CD4-positive, alpha-beta T cell treated with Interleukin-1 beta for 1 hour (primary cell): ENCODE measurements at places on chromosomes 1 and 21.

DNA sequence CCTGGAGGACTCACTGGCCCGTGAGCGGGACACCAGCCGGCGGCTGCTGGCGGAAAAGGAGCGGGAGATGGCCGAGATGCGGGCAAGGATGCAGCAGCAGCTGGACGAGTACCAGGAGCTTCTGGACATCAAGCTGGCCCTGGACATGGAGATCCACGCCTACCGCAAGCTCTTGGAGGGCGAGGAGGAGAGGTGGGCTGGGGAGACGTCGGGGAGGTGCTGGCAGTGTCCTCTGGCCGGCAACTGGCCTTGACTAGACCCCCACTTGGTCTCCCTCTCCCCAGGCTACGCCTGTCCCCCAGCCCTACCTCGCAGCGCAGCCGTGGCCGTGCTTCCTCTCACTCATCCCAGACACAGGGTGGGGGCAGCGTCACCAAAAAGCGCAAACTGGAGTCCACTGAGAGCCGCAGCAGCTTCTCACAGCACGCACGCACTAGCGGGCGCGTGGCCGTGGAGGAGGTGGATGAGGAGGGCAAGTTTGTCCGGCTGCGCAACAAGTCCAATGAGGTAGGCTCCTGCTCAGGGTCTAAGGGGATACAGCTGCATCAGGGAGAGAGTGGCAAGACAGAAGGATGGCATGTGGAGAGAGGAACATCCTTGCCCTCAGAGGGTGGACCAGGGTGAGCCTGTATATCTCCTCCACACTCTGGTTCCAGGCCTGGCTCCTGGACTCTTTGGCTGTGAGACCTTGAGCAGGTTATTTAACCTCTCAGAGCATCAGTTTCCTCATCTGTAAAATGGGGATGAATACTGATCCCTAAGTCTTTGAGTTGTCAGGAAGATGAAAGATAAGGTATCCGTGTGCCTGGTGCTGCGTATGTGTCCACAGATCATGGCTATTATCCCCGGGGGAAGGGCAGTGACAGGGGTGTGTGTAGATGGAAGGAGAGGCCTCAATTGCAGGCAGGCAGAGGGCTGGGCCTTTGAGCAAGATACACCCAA is 17.2 kb upstream of the SEMA4A start:
- DNase-seq, result peak; percentile 31

DNA sequence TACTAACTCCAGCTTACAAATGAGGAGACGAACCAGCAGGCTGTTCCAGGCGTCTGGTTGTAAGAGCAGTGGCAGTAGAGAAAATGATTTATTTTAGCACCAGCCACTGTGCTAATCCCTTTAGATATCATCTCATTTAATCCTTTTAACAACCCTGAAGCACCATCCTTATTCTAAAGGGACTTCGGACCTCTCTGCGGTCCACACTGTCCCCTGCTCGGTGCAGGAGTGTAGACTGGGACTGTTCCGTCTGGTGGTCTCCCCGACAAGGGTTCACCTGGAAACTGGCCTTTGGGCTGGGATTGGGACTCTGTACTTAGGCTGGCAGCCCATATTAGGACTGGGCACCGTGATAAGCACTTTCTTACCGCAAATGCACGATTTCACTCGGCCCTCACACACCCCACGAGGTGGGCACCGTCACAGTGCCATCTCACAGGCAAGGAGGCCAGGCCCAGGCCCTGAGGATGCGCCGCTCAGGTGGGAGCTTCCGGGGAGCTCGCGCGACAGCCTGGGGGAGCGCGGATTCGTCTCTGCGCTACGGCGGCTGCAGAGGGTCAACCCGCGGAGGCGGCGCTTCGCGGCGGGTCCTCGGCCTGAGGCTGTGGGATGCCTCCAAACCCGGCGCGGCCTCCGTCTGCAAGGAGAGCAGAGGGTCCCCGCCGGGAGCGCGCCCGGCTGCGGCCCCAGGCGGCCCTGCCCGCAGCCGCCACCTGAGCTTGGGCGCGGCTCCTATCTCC is 45.2 kb downstream of the ATP1A1 start:
- DNase-seq, result peak; percentile 89

DNA sequence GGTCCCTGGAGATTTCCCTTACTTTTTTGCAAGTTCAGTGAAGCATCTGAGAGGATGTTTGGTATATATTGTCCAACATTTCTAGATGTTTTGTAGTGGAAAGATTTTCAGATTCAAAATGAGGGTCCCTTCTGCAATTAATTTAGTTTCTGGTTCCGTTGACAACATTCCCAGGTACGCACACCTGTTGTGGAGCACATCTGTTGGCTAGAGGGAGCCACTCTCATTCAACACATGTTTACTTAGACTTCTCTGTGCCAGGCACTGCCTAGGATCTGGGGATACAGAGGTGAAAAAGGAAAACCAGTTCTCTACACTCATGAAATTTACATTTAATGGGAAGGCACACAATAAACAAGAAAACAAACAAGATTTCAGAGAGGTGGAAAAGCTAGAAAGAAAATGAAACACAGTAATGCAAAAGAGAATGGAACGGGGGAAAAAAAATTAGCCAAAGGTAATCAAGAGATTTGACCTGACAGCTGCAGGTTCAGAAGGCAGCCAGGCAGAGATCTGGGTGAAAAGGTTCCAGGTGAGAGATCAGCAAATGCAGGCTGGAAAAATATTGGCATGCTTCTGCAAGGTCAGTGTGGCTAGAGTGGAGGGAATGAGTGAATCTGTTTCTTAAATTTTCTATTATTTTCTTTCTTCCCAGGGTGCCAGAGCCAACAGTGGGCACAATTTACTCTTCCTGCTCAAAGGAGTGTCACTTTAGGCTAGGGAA is 48.4 kb upstream of the KAZN start:
- DNase-seq, result no peak

DNA sequence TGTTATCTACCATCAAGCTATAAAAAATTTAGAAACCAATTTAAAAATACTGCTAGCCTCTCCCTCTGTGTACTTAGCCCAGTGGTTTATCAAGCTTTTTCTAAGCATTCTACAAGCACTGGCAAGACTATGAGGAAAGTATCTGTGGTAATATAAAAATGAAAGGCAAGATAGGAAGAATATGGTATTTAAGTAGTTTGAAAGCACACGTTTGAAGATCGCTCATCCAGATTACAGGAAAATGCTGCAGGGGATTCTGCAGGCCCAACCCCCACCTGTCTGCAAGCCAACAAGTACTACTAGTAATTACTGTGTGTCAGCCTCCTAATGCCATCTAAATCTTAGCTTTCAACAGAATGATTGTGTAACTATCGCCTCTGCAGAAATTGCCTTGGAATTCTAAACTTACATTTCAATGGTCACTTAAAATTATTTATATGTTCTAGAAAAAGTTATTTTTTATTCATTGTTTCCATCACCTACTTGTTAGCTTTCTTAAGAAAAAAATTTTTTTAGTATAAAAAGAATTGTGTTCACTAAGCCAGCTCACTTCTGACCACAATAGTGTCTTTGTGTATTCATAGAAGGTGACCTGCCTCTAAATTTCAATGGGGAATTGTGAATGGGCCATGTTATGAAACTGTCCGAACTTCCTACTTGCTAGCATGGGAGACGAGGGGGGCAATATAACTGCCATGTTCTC is 8.5 kb downstream of the ERRFI1 start:
- no peak for DNase-seq

DNA sequence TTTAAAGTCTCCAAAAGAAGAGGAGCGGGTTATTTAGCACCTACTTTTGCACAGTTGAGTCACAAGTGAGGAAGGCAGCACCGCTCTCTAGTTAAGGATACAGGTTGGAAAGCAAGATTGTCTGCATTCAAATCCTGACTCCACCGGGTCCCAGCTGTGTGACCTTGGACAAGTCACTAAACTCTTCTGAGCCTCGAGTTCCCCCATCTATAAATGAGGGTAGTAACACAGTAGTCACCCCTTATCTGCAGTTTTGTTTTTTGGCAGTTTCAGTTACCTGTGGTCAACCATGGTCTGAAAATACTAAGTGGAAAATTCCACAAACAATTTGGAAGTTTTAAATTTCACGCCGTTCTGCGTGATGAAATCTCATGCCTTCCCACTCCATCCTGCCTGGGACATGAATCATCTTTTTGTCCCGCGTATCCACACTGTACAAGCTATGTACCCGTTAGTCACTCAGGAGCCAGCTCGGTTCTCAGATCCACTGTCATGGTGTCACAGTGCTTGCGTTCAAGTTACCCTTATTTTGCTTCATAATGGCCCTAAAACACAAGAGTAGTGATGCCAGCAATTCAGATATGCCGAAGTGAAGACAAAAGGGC is 49.4 kb downstream of the CAPZB start:
- no peak for DNase-seq

GRCh38 chr1:25194572-25195020 is 37.7 kb downstream of the SYF2 start:
- DNase-seq, result no peak

DNA sequence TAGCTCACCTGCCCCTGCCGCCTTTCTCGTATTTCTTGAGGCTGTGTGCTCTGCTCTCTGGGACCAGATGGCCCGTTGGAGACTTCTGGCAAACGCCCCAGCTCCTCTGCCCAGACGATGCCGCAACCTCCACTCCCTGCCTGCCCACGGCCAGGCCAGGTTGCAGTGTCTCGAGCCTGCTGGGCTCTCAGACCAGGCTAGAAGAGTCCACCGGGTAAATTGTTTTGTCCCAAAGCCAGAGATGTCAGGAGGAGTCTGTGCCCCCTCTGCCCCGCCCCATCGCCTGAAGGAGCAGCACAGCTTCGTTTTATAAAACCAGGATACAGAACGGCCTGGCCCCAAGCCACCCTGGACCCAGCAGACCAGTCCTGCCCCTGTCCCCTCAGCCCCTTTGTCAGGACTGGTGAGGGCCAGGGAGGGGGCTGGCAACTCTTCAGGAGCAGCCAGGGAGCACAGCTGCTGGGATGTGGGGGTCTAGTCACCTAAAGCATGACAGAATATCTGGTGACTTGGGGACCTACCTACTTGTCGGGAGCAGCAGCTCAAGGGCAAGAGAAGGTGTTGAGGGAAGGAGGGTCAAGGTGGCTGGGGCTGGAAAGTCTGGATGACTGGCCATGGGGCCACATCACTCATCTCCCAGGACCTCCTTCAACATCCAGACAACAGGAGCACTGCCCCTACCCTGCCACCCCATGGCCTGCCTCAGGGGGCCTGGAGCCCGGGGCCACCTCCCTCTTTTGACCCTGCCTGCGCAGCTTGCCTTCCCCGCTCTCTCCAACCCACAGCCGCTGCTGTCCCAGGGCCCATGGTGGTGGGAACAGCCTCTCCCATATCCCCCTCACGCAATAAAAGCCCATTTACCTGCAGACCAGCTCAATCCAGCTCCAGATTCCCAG is 33.9 kb upstream of the LBR start:
- DNase-seq, result no peak

- DNase-seq, result no peak
These were observed 16.5 kb downstream of the KRTAP19-1 start for GRCh38 chr21:30463713-30464112.

DNA sequence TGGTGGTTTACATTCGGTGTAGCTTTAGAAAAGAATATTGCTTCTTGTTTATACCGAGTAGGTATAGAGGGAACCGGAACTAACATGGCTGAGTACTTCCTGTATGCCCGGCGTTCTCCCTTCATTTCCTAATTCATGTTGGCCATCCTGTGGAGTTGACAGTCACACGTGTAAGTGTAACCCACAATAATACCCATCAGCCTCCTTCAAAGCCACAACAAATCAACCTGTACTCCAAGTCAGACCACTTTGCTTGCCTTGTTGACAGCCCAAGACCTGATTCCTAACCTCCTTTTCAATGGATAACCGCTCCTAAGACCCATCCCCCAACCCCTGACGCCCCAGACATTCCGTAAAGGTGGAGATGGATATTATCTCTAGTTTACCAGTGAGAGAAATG is 42.1 kb downstream of the UBE2U start:
- DNase-seq, result no peak

- no peak for DNase-seq
These were observed 98.4 kb downstream of the MAGI3 start for GRCh38 chr1:113488576-113489177.

- no peak for DNase-seq
These were observed 68.7 kb downstream of the ALG14 start for GRCh38 chr1:95004013-95004412.

DNA sequence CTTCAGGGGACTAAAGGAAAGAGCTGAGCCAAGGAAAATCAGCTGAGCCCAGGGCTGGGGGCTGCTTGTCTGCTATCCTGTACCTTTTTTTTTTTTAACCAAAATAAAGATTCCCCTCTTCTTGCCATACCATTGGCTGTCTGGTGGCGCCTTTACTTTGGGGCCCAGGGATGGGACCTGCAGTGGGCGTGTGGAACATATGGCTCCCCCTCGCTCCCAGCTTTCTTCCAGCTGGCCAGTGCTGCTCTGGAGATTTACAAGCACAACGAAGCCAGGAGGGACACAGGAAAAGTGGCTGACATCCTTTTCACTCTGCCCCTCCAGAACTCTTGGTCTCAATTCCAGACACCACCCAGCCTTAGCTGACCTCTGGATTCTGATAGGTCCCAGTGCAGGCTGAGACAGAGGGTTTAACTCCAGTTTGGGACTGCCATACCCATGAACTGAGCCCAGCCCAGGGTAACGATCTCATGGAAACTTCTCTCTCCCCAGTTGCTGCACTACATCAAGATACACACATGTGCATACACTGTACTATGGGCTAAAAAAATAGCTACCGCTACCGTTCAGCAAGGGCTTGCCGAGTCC is 5.4 kb upstream of the SFN start:
- no peak for DNase-seq

- DNase-seq, result no peak
These were observed 6.8 kb upstream of the TADA1 start for GRCh38 chr1:166882893-166883292.

DNA sequence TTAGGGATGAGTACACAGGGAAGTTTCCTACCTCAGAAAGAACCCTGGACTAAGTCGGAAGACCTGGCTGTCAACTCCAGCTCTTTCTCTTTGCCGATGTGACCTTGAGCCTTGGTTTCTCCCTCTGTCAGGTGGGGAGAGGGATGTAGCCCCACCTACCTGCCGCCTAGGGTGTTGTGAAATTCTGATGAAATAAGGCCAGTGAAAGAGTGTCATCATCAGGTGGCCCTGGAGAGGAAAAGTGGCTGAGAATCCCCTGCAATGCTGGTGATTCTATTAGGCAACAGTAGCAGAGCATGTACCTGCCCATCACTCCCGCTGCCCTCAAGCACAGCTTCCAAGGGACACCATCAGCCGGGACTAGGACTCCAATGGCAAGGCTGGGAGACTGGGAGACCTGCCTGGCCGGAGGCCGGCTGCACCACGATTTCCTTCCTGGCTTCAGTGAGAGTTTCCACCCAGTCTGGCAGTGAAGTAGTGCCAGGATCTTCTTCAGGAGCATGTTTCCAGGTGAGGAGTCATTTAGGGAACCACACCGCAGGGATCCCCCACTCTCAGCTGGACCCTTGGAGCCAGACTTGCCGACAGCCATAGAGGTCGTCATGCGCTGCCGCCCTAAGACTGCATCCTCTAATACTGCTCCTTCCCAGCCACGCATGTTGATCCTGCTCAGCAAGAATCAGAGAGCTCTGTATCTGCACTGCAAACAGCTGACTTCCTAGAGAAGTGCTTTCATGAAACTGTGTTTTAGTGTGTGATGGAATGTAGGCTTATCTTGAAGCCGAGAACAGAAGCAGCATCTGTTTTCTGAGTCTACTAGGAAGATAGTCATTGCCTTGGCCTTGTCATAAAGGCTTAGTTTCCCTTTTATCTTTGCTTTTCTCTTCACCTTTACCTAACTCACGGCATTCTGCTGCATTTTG is 88.0 kb upstream of the F3 start:
- DNase-seq, result no peak

- DNase-seq, result peak; percentile 10
These were observed 18.9 kb downstream of the PGLYRP3 start for GRCh38 chr1:153293851-153294250.
